Muscle of arm (tissue), 14 donors: ENCODE measurements at places on chromosomes 4 and X. TPM values are rescaled to one million over a fixed set of nuclear protein-coding genes. Genes with fewer than 3 reads are reported as not detected.

GRCh38 chr4:31237233-31237632, 517.1 kb downstream of the PCDH7 start:
- no peak for DNase-seq

The BTK gene
- not detected for polyA plus RNA-seq

GRCh38 chrX:20129547-20129946, 12.1 kb downstream of the EIF1AX start:
- no peak for DNase-seq

GRCh38 chr4:122876456-122876855, 45.9 kb downstream of the NUDT6 start:
- no peak for DNase-seq

- no peak for DNase-seq
Observed at GRCh38 chrX:94551831-94552230, 877.8 kb downstream of the FAM133A start.

The SYN1 gene
- 11.8 TPM for polyA plus RNA-seq

GRCh38 chrX:5632061-5632614, 596.5 kb downstream of the NLGN4X start:
- DNase-seq, result no peak

GRCh38 chrX:134004084-134004483, 18.7 kb upstream of the GPC3 start:
- DNase-seq, result no peak

DNA sequence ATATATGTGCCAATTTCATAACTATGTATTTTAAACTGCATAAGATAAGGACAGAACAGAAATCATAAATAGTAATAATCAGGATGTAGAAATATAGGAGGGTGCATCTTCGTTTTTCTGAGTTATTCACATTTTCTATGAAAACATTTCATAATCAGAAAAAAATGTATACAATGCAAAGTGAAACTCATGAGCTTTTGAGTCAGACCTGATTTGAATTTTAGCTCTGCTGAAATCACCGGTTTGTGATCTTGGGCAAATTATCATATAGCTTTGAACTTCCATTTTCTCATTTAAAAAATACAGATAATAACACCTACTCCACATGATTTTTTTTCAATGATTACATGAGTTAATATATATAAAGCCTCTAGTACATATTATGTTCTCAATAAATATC, 106.9 kb downstream of the KDR start:
- no peak for DNase-seq

The CWH43 gene
- polyA plus RNA-seq, result not detected
